ENCODE measurements at places on chromosomes 2 and 18.

DNA sequence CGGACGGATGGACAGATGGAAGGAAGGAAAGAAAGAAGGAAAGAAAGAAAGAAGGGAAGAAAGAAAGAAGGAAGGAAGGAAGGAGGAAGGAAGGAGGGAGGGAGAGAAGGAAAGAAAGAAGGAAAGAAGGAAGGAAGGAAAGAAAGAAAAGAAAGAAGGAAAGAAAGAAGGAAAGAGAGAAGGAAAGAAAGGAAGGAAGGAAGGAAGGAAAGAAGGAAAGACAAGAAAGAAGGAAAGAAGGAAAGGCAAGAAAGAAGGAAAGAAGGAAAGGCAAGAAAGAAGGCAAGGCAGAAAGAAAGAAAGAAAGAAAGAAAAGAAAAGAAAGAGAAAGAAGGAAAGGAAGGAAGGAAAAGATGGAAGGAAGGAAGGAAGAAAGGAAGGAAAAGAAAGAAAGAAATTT is 162.5 kb upstream of the DNMT3A start:
- DNase-seq, result no peak

GRCh38 chr2:127197475-127198385 is 22.4 kb downstream of the CYP27C1 start:
- DNase-seq, result peak; percentile 20

DNA sequence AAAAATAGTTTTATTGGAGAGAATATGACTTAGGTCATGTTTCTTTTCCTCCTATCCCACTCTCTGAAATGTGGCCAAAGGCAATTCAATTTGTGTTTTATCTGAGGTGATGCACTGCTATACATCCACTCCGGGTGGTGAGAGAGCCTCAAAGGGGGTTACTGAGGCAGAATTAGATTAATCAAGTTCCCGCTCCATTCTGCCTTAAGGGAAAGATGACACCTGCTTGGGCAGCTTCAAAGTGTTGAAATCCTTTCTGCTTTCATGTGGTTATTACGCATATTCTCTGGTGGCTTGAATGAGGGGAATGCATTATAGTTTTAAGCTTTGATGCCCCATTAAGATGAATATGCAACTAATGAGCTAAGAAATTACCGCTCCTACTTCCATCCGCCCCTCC is 213.0 kb upstream of the TMEFF2 start:
- DNase-seq, result no peak

DNA sequence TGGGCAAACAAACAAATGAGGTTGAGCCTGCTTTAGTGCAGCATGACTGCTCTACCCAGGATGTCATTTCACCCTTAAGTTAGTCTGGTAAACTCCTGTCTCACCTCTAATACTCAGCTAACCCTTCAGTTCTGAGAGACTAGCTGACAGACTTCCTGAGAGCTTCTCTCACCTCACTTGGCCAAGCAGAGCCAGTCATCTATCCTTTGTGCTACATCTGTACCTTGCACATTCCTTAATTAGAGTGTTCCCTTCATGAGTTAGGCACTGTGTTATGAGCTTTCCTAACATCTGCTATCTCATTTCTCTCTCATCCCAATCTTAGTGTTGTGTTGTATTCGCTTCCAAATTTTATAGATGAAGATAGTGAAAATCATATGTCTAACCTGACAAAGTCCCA is 220.1 kb upstream of the PIK3C3 start:
- no peak for DNase-seq

- DNase-seq, result no peak
Observed at GRCh38 chr2:156619021-156619539, 182.9 kb downstream of the GPD2 start.

- no peak for DNase-seq
Observed at GRCh38 chr18:25915907-25916306, 174.5 kb downstream of the SS18 start.

DNA sequence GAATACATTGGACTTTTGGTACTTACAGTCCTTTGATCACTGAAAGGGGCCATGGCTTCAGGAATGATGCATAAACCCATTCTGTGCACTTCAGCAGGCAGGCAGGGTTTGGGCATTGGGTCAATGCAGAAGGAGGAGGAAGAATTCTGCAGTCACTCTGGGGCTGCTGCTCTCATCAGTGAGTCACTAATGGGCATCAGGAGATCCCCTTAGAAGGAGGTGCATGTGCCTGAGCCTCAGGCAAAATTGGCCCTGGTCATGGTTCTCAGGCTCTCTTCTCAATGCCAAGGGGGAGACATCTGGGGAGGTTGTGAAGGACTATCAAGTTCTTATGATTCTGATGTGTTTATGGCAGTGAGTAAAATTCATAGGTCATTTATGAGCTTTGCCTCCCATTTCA is 52.0 kb upstream of the TNP1 start:
- no peak for DNase-seq

- DNase-seq, result no peak
Observed at GRCh38 chr2:624096-624495, 53.1 kb downstream of the TMEM18 start.

- no peak for DNase-seq
Observed at GRCh38 chr2:65317841-65318240, 90.2 kb downstream of the ACTR2 start.

DNA sequence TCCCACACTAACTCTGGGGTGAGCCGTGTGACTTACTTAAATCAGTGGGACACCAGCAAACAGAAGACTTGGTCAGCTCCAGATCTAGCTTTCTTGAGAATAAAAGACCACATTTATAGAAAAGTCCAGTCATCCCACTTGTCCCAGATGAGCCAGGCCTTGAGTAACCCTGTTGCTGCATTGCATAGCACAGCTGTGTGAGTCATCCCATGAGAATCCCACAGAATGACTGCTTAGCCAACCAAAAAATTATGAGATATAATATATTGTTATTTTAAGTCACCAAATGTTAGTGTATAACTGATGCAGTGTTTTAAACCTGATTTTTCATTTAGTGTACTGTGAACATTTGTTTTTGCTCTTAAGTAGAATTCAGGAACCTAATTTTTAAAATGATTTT is 94.2 kb upstream of the FSHR start:
- DNase-seq, result no peak

- DNase-seq, result no peak
Observed at GRCh38 chr2:234691214-234691575, 194.3 kb upstream of the ARL4C start.

GRCh38 chr2:185108588-185108987 is 510.3 kb downstream of the ZNF804A start:
- no peak for DNase-seq

GRCh38 chr2:94871226-94872087 is at the start of gene TEKT4:
Gene TEKT4 (plus strand): TSS chr2:94871430. CDS start chr2:94871580, 150 bp downstream.
- no peak for DNase-seq

GRCh38 chr2:215141706-215142105 is 3.3 kb upstream of the ABCA12 start:
- DNase-seq, result no peak

GRCh38 chr18:30987467-30988241 is 54.9 kb downstream of the DSC3 start:
- no peak for DNase-seq

DNA sequence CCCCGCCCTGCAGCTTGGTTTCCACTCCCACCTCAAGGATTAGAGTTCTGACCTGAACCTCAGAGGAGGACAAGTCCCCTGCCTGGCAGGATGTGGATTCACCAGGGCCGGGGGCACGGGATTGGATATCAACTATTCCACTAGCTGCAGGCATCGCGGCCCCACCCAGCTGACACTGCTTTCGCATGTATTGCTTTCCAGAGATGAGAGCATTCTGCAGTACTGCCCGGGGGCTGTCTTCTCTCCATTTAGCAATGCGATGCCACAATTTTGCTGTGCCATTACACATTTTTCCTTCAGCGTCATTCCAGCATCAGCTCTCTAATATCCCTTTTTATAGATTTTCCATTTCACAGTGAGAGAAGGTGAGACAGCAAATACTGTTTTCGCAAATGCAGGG is 42.0 kb downstream of the CTIF start:
- no peak for DNase-seq

DNA sequence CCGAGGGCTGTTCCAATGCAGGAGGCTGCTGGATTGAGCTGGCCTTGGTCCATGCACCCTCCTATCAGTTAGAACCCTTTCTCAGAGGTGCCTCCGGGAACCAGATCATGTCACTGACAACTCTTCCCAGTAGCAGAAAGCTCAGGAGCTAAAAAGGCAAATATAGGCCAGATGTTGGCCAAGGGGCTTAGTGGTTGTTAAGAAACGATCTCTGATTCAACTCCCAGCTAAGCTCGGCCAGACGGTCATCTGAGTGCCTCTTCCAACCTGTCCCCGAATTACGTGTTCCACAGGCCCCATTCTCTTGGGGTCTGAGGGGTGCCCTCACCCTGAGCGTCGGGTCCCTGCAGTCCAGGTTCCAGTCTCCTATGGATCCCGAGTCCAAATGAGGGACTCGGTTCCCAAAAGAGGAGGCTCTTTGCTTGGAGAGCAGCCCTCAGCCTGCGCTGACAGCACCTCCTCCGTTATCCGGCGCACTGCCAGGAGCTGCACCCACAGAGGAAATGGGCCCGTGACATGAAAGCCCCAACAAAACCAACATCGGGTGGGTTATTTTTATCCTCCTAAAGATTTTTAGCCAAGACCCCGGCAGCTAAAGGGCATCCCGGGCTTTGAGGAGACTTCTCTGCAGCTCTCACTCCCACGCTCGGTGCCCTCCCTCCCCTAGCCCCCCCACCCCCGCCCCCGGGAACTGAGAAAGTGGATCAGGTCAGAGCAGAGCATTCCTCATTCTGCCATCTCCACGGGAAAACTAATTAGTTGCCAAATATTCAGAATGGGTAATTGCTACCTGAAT is 106.6 kb upstream of the ID2 start:
- no peak for DNase-seq

- no peak for DNase-seq
Observed at GRCh38 chr18:56202678-56203077, 435.7 kb downstream of the TXNL1 start.

DNA sequence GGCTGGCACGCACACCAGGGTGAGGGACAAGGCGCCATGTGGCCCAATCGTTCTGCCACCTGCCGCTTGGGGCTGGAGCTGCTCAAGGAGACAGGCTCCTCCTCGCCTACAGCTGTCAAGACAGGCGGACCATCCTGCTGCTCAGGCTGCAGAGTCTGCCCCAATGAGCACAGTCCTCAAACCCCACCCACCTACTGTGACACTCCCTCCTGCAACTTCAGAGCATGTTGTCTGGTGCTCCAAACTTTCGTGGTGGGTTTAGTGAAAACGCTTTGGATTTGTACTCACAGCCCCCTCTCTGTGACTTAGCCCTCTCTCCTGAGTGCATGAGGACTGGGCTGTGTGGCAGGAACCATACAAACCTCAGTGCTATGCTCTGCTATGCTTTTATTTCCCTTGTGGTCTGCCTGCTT is 23.2 kb upstream of the SLC35F6 start:
- no peak for DNase-seq

- DNase-seq, result no peak
Observed at GRCh38 chr2:190486037-190486623, 48.4 kb downstream of the NEMP2 start.

DNA sequence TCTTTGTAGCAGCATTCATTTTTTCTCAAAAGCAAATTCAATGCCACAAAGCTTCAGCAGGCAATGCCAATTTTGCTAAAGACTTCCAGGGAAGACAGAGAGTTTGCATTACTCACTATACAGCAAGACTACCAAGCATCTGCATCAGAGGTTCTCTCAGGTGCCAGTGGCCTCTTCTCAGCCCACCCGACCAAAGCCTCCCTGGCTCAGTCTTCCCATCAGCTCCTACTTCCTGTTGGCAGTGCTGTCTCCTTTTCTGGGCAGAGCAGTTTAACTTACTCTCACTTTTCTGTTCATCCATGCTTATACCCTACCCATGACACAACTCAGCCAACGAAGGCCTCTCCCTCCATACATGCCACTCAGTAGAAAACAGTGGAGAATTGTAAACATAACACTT is 157.1 kb downstream of the TRABD2A start:
- no peak for DNase-seq

- DNase-seq, result no peak
Observed at GRCh38 chr2:239753401-239753837, 271.7 kb downstream of the NDUFA10 start.

GRCh38 chr2:240229603-240230235 is 89.3 kb upstream of the OTOS start:
- DNase-seq, result no peak

DNA sequence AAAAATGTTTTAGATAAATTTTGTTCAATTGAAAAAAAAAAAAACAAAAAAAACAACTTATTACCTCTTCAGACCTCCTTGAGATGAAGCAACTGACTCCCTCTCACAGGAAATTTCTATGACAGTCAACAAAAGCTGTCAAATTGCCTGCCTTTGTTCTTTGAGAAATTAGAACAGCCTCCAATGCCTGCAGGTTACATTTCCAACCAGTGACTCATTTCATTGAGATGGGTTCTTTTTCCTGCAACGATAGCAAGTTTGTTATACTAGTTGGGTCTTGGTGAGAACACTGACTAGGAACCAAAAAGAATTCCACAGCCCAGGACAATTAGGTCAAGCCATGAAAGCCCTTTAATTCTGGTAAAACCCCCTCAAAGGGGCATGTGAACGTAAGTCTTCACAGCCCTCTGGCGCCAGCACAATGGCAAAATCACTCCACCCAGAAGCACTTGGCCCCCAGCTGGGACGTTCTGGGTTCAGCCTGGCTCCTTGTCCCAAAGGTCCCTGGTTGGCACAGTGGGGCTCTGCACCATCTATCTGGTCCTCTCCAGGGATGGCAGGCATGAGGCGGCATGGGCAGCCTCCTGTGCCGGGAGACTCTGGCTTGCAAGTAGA is 87.0 kb downstream of the SPP2 start:
- no peak for DNase-seq

- no peak for DNase-seq
Observed at GRCh38 chr2:240298117-240298790, 137.2 kb upstream of the GPC1 start.

DNA sequence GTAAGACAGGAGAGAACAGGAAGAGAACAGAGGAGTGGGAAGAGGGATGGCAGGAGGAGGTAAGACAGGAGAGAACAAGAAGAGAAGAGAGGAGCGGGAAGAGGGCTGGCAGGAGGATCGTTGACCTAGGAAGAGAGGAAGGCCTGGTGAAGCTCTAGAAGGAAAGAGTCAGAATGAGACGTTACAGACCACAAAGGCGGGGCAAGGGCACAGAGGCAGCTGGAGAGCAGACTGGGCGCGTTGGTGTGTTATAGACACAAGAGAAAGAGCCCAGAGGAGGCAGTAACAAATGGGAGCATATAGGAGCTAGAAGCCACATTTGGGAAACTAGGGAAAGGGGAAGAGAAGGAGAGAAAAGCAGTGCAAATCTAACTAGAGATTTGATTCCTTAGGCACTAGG is 26.6 kb downstream of the PTRHD1 start:
- no peak for DNase-seq

- DNase-seq, result no peak
Observed at GRCh38 chr2:101912545-101912944, 79.2 kb upstream of the IL1R2 start.

GRCh38 chr2:48733067-48733503 is 22.4 kb downstream of the LHCGR start:
- DNase-seq, result no peak

DNA sequence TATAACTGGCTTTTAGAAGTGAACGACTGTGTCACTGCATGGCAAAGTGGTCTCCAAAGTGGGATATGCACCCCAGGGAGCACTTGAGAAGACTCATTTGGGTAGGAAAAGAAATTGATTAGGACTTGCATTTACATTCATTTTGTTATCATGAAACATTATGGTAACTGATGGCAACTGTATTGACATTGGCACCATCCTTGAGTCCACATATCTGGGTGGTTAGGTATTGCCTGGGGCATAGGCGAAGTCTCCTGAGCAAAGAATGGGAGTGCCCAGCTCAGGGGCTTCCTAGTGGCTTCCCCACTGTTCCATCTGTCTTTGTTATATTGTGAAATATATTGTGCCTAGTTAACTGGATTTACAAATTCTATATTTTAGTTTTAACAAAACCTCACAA is 29.2 kb downstream of the SPATS2L start:
- DNase-seq, result no peak
